Adipocyte (in vitro differentiated cells): ENCODE measurements at places on chromosomes 7 and 10.

DNA sequence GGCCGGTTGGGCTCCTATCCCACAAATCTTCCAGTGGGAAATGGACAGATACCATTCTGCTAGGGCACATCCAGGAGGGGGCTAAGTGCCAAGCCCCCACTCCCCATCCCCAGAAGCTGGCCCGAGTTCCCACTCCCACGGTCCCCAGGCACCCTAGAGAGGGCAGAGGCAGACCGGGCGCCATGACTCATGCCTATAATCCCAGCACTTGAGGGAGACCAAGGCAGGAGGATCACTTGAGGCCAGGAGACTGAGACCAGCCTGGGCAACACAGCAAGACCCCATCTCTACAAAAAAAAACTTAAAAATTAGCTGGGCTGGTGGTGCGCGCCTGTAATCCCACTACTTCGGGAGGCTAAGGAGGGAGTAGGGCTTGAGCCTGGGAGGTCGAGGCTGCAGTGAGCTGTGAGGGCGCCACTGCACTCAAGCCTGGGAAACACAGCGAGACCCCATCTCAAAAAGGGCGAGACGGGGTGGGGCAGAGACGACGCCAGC is 870 bp downstream of the GNA12 start:
- no peak for DNase-seq

GRCh38 chr7:140242057-140243031 is 65.6 kb upstream of the KDM7A start:
- no peak for DNase-seq

DNA sequence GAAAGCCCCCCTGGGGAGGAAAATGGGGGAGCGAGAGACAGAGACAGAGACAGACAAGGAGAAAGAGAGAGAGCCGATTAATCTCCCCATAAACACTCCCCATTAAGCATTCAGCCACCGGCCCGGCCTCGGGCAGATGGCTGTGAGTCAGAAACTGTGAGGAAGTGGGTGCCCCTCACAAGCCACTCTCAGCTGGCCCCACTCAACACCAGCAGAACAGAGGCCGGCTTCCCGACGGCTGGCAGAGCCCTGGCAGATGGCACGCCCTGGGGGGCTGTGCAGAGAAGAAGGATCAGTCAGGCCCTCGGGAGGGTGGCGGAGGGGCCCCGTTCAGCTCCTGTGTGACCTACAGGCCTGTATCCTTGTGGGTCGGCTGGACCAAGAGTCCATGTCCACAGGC is 41.2 kb downstream of the CAMK2B start:
- DNase-seq, result no peak

DNA sequence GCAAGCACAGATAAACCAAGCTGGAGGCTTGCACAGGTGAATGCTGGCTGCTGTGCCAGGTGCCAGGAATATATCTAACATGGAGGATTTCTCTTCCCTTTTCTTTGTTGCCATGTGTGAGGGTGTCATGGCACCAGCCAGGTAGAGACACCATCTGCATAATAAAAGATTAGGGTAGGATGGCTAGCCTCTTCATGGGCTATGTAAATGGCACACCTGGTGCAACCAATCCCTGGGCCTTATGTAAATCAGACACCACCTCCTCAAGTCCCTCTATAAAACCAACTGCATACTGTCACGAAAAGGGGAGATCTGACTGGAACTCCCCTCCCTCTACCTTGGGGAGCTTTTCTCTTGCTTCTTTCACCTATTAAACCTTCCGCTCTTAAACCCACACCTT is 322.5 kb upstream of the POM121L12 start:
- DNase-seq, result no peak

- no peak for DNase-seq
These were observed 89.4 kb downstream of the DGKI start for GRCh38 chr7:137757146-137757925.

GRCh38 chr10:110414548-110415309 is 83.0 kb upstream of the DUSP5 start:
- DNase-seq, result no peak

GRCh38 chr10:13830385-13830784 is 243.6 kb downstream of the PRPF18 start:
- DNase-seq, result no peak

- DNase-seq, result no peak
These were observed 89.7 kb downstream of the PTPRE start for GRCh38 chr10:127996586-127996985.

- no peak for DNase-seq
These were observed 94.2 kb upstream of the DDC start for GRCh38 chr7:50659329-50659965.

DNA sequence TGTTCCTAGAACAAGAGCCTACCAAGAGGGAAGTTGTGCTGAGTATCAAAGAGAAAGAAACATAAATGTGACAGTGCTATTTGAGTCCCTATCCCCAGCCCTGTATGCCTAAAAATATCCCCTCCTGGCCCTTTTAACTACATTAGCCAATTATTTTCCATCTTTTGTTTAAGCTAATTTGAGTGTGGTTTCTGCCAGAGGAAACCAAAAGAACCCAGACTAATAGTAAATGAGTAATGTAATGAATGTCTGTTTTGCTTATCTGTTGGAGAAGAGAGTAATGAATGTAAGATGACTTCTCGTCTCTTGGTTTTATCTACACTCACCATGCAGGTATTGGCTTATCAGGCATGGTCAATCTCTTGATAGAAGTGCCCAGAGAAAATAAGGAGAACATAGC is 134.4 kb upstream of the CDK1 start:
- no peak for DNase-seq

DNA sequence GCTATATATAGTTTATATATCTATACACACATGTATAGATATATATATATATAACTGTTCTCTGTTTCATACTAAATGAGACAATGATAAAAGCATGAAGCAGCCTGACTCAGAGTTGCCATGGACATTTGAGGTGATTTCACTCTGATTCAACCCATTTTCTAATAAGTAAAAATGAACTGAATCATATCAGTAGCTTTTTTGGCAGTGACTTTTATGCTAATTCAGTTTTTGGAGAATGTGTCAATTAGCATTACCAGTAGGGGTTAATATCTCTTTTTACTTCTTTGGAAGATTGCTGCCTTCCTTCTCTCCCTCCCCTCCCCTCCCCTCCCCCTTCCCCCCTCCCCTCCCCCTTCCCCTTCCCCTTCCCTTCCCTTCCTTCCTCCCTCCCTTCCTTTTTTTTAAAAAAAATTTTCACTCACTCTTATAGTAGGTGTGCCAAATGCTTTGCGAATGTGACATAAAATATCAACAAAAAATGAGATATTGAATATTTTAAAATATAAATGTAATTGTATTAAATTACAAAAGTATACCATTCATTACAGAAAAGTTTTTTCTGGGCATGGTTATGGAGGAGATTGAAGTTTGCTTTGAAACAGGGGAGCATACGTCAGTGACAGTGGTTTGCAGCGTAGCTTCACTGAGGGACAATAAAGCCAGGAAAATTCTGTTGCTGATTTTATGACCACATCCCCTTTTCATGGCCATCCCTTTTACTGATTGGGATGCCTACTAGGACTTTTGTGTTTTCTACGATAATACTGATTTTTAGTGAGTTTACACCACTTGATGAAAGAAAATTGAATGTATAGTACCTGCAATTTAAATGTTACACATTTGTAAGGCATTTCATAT is 64.0 kb upstream of the KLF6 start:
- peak; percentile 62 for DNase-seq

DNA sequence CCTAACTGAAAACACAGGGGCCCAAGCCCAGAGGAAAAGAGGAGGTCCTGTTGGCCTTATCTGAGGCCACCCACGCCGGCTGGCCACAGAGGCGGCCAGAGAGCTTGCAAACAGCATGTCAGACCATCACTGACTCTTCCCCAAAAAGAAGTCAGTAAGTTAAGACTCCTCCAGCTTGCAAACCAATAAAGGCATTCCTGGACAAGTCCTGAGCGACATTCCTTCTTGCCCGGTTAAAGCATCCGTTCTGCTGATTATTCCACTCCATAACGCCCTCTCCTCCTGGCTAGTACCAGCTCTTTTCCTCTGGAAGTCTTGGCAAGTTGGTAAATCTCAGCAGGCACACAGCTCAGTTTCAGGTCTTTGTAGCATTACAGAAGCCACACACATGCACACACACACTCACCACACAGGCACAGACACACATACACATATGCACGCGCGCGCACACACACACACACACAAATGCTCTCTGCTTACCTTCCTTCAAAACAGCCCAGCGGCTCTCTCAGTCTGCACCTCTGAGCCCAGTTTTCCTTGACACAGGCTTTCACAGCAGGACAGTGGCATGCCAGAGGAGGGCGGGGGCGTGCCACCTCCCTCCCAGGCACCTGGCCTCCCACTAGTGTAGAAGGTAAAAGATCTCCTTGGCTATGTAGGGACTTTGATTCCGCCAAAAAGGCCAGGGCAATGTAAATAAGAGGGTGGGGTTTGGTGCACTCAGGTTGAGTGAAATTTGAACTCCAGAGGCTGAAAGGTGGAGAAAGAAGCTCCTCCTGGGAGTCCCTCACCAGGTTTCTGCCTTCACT is 201.4 kb downstream of the TNS3 start:
- DNase-seq, result peak; percentile 15

GRCh38 chr7:158655931-158656441 is 48.6 kb downstream of the NCAPG2 start:
- DNase-seq, result no peak

DNA sequence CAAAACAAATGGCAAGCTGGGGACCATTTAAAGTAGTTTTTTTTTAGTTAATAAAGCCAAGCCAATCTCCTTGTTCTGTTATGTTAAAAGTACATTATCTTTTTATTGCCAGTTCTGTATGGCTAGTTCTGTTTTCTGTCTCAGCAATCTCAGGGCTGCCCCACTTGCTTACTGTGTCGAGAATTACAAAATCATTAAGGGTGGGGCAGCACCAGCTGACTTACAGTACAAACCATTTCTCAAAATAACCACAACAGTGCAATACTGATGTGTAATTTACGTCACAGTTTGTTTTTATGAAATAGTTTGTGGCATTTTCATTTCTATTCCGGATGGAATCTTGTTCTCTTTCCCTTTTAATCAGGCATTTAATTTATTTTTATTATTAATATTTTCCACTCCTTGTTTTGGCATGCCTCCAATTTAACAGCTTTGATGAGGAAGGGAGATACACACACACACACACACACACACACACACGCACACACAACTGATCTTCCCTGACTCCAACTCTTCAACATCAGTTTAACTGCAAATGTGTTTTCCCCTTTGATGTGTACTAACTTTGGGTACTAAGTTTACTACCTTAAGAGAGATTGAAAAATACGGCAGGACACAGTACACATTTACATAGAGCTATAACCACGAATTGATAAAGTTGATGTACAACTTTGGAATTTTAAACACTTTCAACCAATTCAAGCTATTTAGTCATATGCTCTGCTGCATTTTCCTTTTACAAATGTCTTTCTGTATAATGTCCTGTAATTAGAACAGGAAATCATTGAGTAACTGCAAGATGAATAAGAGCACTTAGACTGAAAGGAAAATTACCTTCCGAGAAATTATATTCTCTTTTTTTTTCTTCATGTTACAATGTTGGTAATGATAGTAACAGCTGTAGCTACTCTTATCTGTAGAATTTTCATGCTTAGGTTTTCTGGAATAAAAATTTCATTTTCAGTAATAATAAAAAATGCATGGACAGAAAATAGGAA is 91.5 kb downstream of the ARID5B start:
- DNase-seq, result peak; percentile 94

DNA sequence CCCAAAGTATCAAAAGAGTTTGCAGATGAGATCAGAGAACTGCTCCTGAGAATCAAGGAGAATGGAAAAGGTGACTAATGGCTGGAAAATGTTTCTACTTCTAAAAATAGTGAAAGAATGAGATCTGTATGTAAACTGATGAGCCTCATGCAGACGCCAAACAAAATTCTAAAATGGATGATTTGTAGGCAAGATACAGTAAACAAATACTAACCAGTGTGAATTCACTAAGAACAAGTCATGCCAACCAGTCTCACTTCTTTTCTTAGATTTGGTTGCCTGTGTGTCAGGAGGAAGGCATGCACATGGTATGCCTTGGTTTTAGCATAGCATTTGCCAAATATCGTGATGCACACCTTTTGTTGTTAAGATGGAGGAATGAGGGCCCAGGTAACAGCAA is 94.9 kb upstream of the PIK3CG start:
- DNase-seq, result peak; percentile 86

GRCh38 chr7:27689591-27690164 is 27.0 kb upstream of the HIBADH start:
- DNase-seq, result peak; percentile 48

- no peak for DNase-seq
These were observed 8.8 kb downstream of the AKAP9 start for GRCh38 chr7:91949221-91950009.

DNA sequence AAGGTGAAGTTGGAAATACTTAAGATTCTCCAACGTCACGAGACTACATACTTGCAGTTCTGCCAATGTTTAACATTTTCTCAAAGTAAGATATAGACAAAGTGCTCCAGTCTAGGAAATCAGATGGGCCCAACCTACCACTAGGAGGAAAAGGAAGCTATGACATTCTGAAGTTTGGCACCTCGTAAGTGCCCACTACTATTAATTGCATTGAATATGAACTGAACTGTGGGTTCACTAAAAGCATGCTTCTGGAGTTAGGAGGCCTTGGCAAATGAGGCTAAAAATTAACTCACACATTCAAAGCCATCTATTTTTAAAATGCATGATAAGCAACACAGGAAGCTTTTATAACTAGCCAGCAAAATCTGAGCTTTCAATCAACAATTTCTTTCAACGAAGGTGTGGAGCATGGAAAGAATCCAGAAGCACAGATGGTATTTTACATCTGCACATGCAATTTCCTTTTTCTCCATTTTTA is 149.7 kb downstream of the LRRTM3 start:
- DNase-seq, result no peak

DNA sequence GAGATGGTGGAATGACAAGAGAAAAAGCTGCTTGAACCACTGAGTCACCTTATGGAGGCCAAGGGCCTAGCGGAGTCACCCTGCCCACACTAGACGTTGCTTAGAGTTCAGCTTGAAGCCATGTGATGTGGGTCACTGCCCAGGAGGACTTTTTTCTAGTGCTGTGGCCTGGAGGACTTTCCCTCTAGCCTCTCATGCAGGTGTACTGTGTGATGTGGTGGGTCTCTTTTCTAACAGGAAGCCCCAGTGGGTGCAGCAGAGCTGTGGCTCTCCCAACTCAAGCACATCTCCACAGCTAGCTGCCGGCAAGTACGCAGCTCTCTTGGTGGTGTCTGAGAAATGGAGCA is 13.6 kb downstream of the POR start:
- no peak for DNase-seq

GRCh38 chr10:71314694-71315225 is 4.3 kb upstream of the SLC29A3 start:
- no peak for DNase-seq

GRCh38 chr7:138064856-138065357 is 11.4 kb upstream of the AKR1D1 start:
- DNase-seq, result peak; percentile 49
